Fibroblast of skin of scalp (primary cell): ENCODE measurements at places on chromosomes 1 and 21.

DNA sequence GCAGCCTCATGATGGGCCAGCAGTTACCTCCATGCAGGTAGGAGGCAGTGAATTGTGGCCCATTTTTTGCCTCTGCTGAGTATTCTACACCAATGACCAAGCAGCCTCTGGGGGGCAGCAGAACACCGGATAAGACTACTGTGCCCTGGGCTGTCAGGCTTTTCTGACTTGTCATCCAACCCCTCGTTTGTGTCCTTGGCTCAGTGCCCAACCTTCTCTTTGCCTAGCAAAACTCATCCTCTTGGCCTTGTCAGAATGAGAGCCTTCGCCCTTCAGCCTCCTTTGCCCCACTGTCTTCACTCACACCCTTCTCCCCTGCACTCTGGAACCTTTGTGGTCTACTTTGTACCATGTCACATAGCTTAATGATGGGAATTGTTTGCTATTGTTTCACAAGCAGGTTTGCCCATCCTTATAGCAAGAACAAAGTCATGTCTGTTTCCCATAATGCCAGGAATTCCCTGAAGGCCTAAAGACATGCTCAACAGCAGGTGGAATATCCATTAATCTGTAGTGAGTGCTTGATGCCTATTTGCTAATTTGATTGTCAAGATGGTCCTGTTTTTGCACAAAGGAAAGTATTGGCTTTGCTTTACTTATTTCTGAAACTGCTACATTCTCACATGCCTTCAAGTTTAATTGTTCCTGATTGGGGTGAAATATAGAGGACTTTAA is 255.9 kb downstream of the HHAT start:
- peak; percentile 92 for DNase-seq

GRCh38 chr1:30816211-30817076 is 58.9 kb upstream of the LAPTM5 start:
- DNase-seq, result peak; percentile 87

- no peak for DNase-seq
These were observed 40.0 kb downstream of the ROR1 start for GRCh38 chr1:63813829-63814277.

DNA sequence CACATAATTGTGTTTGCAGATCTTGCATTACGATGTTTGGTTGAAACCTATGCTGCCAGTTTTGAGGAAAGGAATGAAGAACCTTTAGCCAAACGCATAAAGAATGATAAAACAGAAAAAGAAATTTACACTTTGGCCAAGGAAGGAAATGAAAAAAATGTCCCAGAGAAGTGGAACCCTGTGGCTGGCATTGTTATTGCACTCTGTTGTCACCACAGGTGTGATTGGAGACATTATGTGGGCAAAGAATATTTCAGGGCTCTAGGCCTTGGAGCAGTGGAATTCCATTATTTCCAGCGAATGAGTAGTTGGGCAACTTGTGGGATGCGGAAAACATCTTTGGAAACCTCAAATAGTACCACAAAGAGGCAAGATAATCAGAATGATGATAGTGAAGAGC is 14.9 kb downstream of the TRMT13 start:
- DNase-seq, result no peak

- no peak for DNase-seq
These were observed 287.4 kb downstream of the NPHP4 start for GRCh38 chr1:5704561-5705514.

- peak; percentile 73 for DNase-seq
These were observed 75.5 kb downstream of the ADAMTS1 start for GRCh38 chr21:26769613-26770188.

GRCh38 chr1:76279101-76279748 is 204.7 kb downstream of the ST6GALNAC3 start:
- peak; percentile 6 for DNase-seq

- no peak for DNase-seq
These were observed 26.4 kb upstream of the VPS13D start for GRCh38 chr1:12203216-12204007.
